ENCODE measurements at places on chromosomes 3 and 15.

GRCh38 chr15:78007211-78007931 lies 70.1 kb downstream of the TBC1D2B start:
- no peak for DNase-seq

DNA sequence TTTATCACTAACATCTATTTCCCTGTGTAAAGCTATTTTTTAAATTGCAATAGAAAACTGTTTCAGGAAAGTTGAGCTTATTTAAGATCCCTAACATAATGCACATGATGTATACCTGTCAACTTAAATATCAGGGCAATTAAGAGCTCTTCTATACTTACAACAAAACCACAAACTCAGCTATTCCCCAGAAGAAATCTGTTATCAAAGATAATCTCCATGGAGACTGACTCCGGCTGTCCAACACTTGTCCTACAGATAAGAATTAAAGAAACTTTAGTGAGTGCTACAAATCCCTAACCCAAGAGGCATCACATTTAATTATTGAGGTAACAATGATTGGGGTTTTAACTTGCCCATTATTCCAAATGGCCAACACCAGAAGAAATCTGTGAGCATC lies 3.4 kb downstream of the SELENOK start:
- no peak for DNase-seq

DNA sequence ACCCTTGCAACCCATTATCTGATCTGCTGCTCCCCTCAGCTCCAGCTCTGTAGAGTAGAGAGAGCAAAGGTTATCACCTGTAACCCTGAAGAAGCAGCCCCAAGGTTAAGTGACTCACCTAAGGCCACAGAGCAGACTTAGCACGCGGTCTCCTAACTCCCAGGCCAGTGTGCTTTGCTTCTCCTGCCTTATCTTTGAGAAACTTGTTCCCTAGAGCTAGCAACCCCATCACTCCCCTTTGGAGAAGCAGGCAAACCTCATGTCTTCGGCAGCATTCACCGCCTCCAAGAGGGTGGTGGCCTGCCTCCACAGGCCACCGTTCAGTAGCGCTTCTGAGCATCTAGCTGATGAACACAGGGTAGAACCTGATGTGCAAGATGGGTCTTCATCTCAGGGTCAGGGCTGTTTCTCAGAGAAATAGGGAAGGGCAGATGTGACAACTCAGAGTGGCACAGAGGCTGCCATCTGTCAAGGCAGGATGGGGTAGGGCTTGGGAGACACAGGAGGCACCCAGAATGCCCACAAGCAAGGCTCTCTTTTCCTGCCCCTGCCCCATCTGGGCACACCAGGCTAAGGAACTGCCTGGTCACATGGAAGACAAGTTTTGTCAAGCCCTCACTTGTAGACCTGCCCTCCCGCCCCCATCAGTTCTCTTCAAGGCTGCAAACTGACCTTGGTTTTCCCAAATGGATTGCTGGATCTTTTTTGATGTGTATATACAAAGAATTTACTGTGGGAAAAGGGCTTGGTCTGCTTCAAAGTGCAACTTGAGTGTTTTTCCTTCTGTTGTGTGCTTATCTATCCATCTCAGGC lies 34.9 kb upstream of the CLK3 start:
- no peak for DNase-seq

DNA sequence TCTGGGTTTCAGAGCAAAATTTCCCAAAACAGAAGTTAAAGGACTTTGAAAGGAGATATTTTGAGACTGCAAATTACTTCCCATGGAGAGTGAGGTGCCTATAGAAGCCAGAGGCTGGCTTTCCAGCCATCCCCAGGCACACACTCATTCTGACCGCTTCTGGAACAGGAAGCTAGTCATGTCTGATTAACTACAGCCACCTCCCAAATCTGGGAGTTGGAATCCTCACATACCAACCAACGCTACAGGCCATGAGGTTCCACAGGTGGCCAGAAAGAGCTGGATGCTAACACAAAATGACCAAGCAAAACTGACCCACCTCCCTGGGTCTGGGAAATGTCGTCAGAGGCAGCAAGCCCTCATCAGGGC lies 87.2 kb downstream of the SNRK start:
- DNase-seq = no peak

Data from GM18507 (cell line).